ENCODE measurements at places on chromosomes 7 and 10.

DNA sequence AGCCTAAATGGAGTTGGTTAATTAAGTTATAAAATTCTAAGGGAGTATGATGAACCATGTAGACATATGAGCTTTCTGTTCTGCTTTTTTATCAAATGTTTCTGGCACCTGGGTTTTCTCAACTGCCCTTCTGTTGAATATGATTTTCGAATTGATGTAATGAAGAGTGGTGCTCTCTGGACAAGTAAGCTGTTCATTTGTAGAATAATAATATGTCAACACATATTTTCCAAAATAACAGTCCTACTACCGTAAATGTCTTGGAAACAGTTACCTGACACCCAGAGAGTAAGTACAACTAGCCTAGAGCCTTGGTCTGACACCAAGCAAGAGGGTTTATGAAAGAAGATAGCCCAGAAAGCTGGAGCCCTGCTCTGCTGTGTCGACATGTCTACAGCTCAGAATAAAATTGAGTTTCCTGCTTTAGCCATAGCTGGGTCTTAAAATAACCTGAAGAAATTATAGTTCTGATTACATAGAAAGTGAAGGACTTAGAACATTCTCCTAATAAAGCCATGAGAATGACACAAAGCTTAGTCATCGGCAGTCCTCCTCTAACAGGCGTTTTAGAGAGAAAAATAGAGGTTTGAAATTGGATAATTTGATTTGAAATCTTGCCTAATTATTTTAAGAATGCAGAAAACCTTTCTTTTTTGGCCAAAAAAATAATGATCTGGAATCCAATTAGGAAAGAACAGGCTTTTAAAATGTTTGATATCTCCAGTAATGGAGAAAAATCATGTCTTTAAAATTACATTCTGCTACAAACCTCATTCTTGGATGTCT is 25.1 kb downstream of the HDAC9 start:
- DNase-seq = no peak

DNA sequence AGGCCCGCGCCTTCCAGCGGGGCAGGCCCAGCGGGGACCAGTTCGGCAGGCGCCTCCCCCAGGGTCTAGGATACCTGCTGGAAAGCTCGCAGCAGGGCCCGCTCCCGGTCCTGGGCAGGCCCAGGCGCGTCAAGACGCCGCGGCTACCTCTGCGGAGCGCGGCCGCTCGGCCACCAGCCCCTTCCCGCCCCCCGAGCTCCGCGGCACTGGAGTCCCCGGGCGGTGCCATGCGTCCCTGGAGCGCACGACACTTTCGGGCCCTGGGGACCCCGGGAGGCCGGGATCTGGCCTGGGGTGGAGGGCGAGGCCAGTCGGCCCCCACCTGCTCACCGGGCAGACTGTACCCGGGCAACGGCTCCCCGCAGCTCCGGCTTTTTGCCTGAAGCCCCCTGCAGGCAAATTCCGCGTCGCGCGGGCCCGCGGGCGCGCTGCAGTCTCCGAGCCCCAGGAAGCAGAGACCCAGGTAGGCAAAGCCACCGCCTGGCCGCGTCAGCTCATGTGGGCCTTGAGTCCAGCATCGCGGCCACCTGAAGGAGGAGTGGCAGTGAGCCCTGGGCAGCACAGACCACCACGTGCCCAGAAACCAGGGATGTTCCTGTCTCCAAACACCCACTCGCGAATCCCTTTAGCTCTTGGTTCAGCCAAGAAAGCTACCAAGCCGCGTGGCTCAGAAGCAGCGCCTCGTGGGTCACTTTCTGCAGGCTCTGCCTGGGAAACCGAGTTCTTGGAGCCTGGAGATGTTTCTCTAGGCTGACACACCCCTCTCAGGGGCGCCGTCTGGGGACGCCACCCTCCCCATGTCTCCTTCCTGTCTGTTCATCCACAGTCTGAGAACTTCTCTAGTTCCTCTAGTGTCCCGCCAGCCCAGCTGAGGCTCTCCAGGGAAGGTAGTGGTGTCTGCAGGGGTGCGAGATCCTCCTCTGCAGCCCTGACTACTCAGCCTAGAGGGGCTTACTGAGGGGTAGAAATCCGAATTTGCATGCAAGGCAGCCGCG is 46.1 kb upstream of the APBB1IP start:
- peak; percentile 19 for DNase-seq

DNA sequence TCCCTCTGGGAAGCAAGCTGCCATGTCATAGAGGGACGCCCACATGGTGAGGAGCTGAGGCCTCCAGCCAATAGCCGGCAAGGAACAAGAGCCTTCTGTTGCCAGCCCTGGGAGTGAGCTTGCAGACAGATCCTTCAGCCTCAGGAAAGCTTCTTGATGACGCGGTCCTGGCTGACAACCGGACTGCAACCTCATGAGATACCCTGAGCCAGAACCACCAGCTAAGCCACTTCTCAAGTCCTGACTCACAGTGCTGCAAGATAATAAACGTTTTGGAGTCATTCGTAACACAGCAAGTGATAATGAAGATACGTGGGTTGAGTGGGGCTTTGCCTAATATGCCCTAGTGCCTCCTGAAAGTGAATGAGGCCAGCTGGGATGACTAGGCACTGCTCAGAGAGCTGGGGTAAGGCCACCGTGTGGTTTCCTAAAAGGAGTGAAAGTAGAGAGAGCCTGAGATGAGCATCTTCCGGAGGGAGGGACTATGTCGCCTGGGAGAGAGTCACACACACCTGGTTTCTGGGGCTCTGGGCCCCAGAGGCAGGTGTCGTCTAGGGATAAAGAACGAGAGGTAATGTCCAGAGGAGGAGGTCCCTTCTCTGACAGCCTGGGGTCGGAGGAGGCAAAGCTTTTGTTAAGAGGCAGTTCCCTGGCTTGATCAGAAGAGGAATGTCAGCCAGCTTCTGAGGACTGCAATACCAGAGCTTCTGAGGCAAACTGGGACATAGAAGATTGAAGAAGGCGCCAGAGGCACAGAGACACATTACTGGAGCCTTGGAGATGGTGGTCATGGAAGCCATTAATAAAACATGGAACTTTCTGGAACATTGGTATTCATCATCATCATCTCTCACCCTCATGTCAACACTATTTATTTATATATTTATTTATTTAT is 53.6 kb downstream of the PYROXD2 start:
- peak; percentile 17 for DNase-seq

DNA sequence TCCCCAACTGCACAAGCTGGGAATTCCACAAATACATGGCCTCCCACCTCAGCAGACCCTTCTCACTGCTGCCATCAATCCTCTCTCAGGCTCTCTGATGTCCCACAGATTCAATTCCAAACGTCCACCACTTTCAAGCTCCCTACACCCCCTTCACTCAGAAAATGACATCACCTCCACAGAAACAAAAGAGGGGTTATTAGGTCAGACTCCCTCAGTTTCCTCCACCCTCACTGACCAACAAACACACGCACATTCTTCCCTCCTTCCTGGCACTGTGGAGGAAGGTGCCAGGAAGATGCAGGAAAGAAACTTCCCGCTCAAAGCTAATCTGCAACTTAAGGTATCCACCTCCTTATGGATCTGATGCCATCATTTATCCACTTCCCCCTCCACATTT is 18.3 kb downstream of the ZNF438 start:
- DNase-seq = no peak

DNA sequence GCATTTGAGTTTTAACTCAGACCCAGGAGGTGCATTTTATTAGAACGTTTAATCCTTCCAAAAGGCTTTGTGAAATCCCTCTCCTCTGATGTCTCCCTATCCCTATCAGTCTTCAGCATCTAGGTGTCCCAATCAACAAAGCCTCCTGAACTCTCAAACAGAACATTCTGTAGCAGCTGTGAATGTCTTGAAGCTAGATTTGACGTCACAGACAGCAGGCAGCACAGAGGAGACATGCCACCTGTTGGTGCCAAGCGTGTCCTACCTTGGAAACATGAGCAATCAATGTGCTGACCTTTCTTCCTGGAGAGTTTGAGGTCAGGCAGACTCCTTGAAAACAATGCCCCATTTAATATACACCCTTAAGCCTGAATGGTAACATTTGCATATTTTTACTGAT is 125.5 kb downstream of the RNLS start:
- DNase-seq = no peak

- DNase-seq = no peak
Observed at GRCh38 chr7:112120696-112121217, 85.4 kb downstream of the DOCK4 start.

GRCh38 chr7:41940760-41941343 is 238.0 kb upstream of the INHBA start:
- DNase-seq = peak; percentile 86

DNA sequence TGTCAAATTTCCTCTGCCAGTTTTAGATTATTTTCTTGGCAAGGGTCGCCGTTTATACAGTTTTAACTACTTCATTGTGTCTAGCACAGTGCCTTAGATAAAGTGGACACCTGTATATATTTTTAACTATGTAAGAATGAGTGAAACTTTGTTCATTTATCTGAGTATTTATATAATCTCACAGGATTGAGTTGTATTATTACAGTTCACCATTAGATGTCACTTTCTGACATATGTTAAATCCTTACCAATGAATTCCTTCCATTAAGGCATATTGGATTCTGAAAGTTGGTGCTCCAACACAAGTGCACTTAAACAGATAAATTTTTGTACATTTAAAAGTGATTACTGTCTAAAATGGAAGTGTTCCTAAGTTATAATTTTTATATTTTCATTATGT is 43.0 kb downstream of the ZMYND11 start:
- peak; percentile 16 for DNase-seq

Data from midbrain (tissue), 1 donor.